ENCODE measurements at places on chromosomes 16 and 17.

DNA sequence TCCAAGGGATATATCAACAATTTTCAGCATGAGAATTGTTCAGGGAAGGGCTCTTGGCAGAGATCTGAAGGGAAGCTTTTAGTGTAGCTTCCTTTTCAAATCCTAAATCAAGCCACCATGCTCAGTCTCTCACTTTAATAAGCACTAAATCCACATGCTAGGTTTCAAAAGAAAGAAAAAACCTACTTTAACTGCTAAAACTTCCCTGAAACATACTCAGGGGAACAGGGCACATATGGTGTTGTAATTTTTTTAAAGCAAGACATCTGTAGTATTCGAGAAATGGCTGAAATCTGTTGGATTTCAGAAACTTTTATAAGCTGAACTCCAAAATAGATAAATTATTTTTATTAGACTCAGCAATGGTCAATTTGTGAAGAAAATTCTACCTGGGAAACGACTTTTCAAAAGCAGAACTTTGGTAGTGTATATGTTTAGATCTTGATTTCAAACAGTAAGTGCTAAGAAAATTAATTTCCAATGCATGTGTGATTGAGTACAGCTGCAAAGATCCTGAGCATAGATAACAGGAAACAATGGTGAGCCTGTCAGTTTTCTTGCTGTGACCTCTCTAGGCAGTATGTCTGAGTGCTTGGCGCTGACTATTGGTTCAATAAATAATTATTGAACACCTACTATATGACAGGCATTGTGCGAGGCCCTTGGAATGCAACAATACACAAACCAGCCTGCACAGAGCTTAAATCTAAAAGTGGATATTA lies 804.5 kb upstream of the SOX9 start:
- H3K27me3 ChIP-seq: no peaks in the 10 kb centered on the region
- H3K27ac ChIP-seq: no peak overlapping the region
- DNase-seq: no peak
- no peak overlapping the region for H3K4me3 ChIP-seq
- no peaks in the 10 kb centered on the region for H3K4me1 ChIP-seq

DNA sequence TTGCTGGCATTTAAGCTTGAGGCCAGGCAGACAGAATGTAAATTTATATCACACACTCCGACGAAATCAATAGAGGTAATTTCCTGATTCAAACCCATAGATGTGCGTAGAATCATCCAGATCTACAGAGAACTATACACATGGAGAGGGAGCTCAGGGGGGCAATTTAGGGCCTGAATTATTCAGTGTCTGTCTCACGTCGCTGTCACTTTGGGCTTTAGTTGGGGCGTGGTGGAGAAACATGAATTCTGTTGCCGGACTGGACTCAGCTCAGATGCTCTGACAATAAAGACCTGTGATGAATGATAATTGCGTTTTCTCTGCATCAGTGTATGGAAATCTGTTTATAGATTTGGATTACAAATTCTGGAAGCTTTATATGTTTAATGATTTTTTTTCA lies 32.5 kb upstream of the HS3ST2 start:
- H3K36me3 ChIP-seq: no peaks in the 10 kb centered on the region
- no peak overlapping the region for H3K4me3 ChIP-seq
- no peak for DNase-seq
- H3K27ac ChIP-seq: no peak overlapping the region

DNA sequence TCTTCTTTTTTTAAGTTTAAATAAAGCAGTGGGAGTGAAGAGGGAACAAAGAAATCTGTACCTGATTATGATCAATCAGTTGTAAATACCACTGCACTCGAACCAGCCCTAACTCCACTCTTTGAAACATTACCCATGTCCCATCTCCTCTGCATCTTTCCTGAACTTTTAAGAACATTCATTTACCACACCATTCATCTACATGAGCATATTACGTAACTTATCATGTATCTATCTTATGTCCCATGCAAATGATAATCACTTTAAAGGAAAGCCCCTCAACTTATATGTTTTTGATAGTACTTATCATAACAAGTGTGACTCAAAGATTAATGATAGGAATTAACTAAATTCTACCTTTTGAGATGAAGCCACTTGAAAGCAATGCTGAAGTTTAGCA lies 10.7 kb upstream of the BRIP1 start:
- H3K4me3 ChIP-seq: no peak overlapping the region
- DNase-seq: no peak
- peaks cover 77% of the 10 kb centered on the region for H3K36me3 ChIP-seq
- no peak overlapping the region for H3K27ac ChIP-seq

DNA sequence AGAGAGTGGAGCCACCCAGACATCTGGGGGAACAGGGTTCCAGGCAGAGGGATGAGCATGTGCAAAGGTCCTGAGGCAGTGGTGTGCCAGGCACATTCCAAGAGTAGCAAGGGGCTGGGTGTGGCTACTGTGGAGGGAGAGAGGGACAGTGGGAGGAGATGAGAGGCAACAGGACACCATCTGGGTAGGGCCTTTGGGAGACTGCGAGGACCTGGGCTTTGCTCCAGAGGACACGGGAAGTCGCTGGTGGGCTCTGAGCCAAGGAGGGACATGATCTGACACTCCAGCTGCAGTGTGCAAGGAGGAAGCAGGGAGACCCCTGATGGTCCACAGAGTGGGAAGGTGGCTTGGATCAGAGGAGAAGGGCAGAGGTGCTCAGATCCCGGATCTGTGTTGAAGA lies 56.7 kb upstream of the MED9 start:
- H3K27me3 ChIP-seq: no peaks in the 10 kb centered on the region
- H3K27ac ChIP-seq: peak overlapping the region; percentile 83
- H3K4me1 ChIP-seq: peaks cover 85% of the 10 kb centered on the region
- DNase-seq: peak; percentile 78

- peaks cover 48% of the 10 kb centered on the region for H3K4me1 ChIP-seq
- peak overlapping the region; percentile 11 for H3K27ac ChIP-seq
Measured at GRCh38 chr17:39195568-39196160, 1.8 kb downstream of the CACNB1 start.
